ENCODE measurements at places on chromosomes 5 and 9.

- no peak for DNase-seq
Measured at GRCh38 chr9:128323212-128323730, 632 bp downstream of the COQ4 start.

DNA sequence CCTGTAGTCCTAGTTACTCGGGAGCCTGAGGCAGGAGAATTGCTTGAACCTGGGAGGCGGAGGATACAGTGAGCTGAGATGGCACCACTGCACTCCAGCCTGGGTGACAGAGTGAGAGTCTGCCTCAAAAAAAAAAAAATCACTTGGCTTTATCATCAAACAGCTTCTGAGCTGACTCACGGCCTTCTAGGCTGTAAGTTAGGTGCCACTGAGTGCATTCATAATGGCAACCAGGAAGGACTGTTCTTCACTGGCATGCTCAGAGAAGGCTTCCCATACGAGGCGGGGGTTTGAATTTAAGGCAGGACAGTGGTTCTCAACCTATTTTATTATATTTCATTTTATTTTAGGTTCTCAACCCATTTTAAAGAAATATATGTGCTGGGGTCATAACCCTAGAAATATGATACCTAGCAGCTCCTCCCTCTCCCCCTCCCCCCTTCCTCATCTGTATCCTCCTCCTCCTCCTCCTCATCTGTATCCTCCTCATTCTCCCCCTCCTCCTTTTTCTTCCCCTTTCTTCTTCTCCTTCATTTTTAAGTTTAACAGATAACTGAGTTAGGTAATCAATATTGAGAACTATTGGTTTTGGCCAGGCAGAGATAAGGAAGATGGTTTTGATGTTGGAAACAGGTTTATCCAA is 19.0 kb upstream of the LHFPL2 start:
- no peak for DNase-seq

- no peak for DNase-seq
Measured at GRCh38 chr9:7115606-7116005, 357.8 kb downstream of the KDM4C start.

GRCh38 chr5:74945561-74946165 is 79.5 kb upstream of the FAM169A start:
- no peak for DNase-seq

- no peak for DNase-seq
Measured at GRCh38 chr9:133071484-133072150, 9.8 kb downstream of the CEL start.

Data from activated CD4-positive, alpha-beta T cell treated with anti-CD3 and anti-CD28 coated beads, Interleukin-2, amount 50 U/mL, for 1 hour (primary cell).